Gastroesophageal sphincter (tissue), 4 donors: ENCODE measurements at places on chromosomes 12 and 14. TPM values are rescaled to one million over a fixed set of nuclear protein-coding genes. Genes with fewer than 3 reads are reported as not detected.

Gene HAL
- total RNA-seq, result 0.10 TPM

Gene STAB2
- not detected for total RNA-seq

Gene ATF1
- 29.3 TPM for total RNA-seq

Gene ARHGAP9
- 8.3 TPM for total RNA-seq

Gene RAPGEF3
- 19.3 TPM for total RNA-seq

Gene REC8
- total RNA-seq, result 8.2 TPM

Gene SLC17A8
- not detected for total RNA-seq

Gene FNTB
- 22.7 TPM for total RNA-seq

Gene ATXN2
- 50.0 TPM for total RNA-seq

Gene KLRC4
- total RNA-seq, result not detected

Gene SERPINA3
- total RNA-seq, result 263 TPM

Gene CELA1
- total RNA-seq, result not detected

Gene MMP19
- total RNA-seq, result 29.5 TPM

Gene ANO2
- 5.2 TPM for total RNA-seq

Gene CMA1
- not detected for total RNA-seq

Gene HOXC9
- total RNA-seq, result not detected

Gene GALNT6
- 2.6 TPM for total RNA-seq

Gene POTEM
- total RNA-seq, result not detected

Gene CLEC4D
- 1.0 TPM for total RNA-seq

Gene GALNT16
- 3.7 TPM for total RNA-seq

Gene ZC2HC1C
- total RNA-seq, result 8.0 TPM

Gene CABP1
- 1.1 TPM for total RNA-seq

Gene DHRS4L2
- total RNA-seq, result 21.9 TPM

Gene ACOT4
- not detected for total RNA-seq

Gene SYT1
- 6.6 TPM for total RNA-seq

Gene LPAR5
- total RNA-seq, result 0.47 TPM

Gene ZNF891
- 5.1 TPM for total RNA-seq

Gene TAS2R8
- total RNA-seq, result not detected

Gene CLBA1
- 2.4 TPM for total RNA-seq

Gene PRPH
- total RNA-seq, result 16.2 TPM

Gene DLST
- total RNA-seq, result 90.8 TPM

Gene TAOK3
- total RNA-seq, result 38.4 TPM

Gene RERGL
- 1.7 TPM for total RNA-seq
